Osteoblast (primary cell): ENCODE measurements at places on chromosomes 2 and 18. TPM values are rescaled to one million over a fixed set of nuclear protein-coding genes. Genes with fewer than 3 reads are reported as not detected.

- no peaks in the 10 kb centered on the region for H3K36me3 ChIP-seq
- peaks cover 11% of the 10 kb centered on the region for H3K4me1 ChIP-seq
- DNase-seq, result no peak
- no peak overlapping the region for H3K4me3 ChIP-seq
- no peaks in the 10 kb centered on the region for H3K27me3 ChIP-seq
- H3K27ac ChIP-seq, result peak overlapping the region; percentile 6
Measured at GRCh38 chr2:163595028-163595427, 140.8 kb downstream of the FIGN start.

- no peak overlapping the region for H3K4me3 ChIP-seq
- no peak overlapping the region for H3K27ac ChIP-seq
- no peaks in the 10 kb centered on the region for H3K36me3 ChIP-seq
- peaks cover 31% of the 10 kb centered on the region for H3K4me1 ChIP-seq
- no peak for DNase-seq
Measured at GRCh38 chr2:20146401-20146800, 78.5 kb downstream of the SDC1 start.

DNA sequence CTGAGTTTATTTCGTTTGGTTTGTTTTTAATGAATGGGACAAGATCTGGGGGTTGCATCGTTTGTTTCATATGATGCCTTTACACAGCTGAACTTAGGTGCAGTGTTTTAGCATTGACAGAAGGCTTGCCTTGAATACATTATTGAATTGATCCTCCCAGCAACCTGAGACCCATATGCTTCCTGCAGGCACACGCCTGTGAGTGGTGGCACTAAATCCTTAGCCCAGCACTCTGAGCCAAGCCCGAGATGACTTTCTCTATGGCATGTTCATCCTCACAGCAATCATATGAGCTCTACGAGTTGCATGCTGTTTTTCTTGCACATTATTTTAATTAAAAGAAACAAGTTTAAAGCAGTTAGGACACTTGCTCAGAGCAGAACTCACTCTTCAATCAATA, 47.8 kb upstream of the AGAP1 start:
- no peak overlapping the region for H3K4me3 ChIP-seq
- H3K27ac ChIP-seq, result no peak overlapping the region
- peaks cover 2% of the 10 kb centered on the region for H3K4me1 ChIP-seq
- H3K27me3 ChIP-seq, result no peaks in the 10 kb centered on the region

GRCh38 chr2:167756446-167756845, 490.9 kb downstream of the STK39 start:
- no peak for DNase-seq
- H3K36me3 ChIP-seq, result no peaks in the 10 kb centered on the region
- no peak overlapping the region for H3K27ac ChIP-seq
- H3K4me1 ChIP-seq, result no peaks in the 10 kb centered on the region
- H3K4me3 ChIP-seq, result no peak overlapping the region

- H3K4me1 ChIP-seq, result no peaks in the 10 kb centered on the region
- H3K27me3 ChIP-seq, result no peaks in the 10 kb centered on the region
- no peak for DNase-seq
- no peak overlapping the region for H3K27ac ChIP-seq
- no peaks in the 10 kb centered on the region for H3K36me3 ChIP-seq
Measured at GRCh38 chr2:136319237-136319636, 201.3 kb upstream of the CXCR4 start.

GRCh38 chr2:147356157-147356556, 488.7 kb upstream of the ACVR2A start:
- H3K27ac ChIP-seq, result no peak overlapping the region
- no peaks in the 10 kb centered on the region for H3K36me3 ChIP-seq
- no peak overlapping the region for H3K4me3 ChIP-seq
- no peaks in the 10 kb centered on the region for H3K4me1 ChIP-seq
- H3K27me3 ChIP-seq, result no peaks in the 10 kb centered on the region

DNA sequence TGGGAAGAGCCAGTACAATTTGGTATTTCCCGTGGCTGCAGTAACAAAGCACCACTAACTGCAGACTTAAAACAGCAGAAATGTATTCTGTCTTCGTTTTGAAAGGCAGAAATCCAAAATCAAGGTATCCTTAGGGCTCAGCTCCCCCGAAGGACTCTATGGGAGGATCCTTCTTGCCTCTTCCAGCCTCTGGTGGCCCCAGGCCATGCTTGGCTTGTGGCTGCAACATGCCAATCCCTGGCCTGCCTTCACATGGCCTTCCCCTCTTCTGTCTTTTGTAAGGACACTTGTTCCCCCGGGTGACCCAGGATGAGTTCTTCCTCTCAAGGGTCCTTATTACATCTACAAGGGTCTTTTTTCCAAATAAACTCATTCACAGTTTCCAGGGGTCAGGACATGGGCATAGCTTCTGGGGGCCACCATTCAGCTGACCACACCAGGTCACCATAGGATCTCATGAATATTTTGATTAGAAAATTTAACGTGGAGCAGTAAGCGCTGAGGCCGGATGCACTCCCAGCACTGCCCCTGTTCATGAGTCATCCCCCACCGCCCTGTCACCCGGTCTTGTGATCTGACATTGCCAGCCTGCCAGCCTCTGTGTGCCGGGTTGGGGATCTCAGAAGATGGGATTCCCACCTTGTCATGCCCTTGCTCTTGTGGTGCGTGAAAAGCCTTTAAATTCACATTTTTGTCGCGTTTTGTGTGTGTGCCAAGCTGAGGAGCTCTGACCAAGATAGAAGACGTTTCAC, 61.2 kb upstream of the B3GNT7 start:
- DNase-seq, result no peak
- no peak overlapping the region for H3K4me3 ChIP-seq
- H3K4me1 ChIP-seq, result no peaks in the 10 kb centered on the region
- H3K36me3 ChIP-seq, result peaks cover 18% of the 10 kb centered on the region
- no peak overlapping the region for H3K27ac ChIP-seq

GRCh38 chr2:176130957-176131847, 1.7 kb downstream of the HOXD8 start:
- peaks cover 5% of the 10 kb centered on the region for H3K36me3 ChIP-seq
- no peaks in the 10 kb centered on the region for H3K27me3 ChIP-seq
- H3K4me3 ChIP-seq, result peak overlapping the region; percentile 78
- peak; percentile 82 for DNase-seq
- H3K27ac ChIP-seq, result peak overlapping the region; percentile 56
- peaks cover 30% of the 10 kb centered on the region for H3K4me1 ChIP-seq

- H3K36me3 ChIP-seq, result no peaks in the 10 kb centered on the region
- H3K4me1 ChIP-seq, result no peaks in the 10 kb centered on the region
- H3K27ac ChIP-seq, result no peak overlapping the region
Measured at GRCh38 chr2:86012007-86012712, 93.5 kb downstream of the POLR1A start.

DNA sequence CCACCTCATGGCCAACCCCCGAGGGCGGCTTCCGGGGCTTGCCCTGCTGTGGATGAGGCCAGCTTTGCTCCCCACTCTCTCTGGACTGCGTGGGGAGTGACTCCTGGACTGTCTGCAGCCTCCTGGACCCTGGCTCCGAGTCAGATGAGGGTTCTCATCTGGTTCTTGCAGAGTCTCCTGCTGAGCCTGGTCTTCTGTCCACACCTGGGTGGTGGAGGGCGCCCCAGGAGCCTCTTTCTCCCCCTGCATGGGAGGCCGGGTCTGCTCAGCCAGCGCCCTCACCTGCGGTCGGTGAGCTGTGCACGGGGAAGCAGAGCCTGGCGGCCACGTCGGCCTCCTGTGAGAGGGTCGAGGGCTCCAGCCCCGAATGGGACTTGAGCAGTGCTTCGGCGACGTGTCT, 78.3 kb downstream of the RTP5 start:
- no peaks in the 10 kb centered on the region for H3K36me3 ChIP-seq
- peaks cover 2% of the 10 kb centered on the region for H3K4me1 ChIP-seq
- peaks cover 8% of the 10 kb centered on the region for H3K27me3 ChIP-seq
- H3K27ac ChIP-seq, result no peak overlapping the region
- DNase-seq, result peak; percentile 48

- H3K27ac ChIP-seq, result no peak overlapping the region
- no peak for DNase-seq
- no peaks in the 10 kb centered on the region for H3K4me1 ChIP-seq
- no peaks in the 10 kb centered on the region for H3K36me3 ChIP-seq
- H3K4me3 ChIP-seq, result no peak overlapping the region
- no peaks in the 10 kb centered on the region for H3K27me3 ChIP-seq
Measured at GRCh38 chr2:108074150-108074549, 87.8 kb downstream of the SLC5A7 start.

DNA sequence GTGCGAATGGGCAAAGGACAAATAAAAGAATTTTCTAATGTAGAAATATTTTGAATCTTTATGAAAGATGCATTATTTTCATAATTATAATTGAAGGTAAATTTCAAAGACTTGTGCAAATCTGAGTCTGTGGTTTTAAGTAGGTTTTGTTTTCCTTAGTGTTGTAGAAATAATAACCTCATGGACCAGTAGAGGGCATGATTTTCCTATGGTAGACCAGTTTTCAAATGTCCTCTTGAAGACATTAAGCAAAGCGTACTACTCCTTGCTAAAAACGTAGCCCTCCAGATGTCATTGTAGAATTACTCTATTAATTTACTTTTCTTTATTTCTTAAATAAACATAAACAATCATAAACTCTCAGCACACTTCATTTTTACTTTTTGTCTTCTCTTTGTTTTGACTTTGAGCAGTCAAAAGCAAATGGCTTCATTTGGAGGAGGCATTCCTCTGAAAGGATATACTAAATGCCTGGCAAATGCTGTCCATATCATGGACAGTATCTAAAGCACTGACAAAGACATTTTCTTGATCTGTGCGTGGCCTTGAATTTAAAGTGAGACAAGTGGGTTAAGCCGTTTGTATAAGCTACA, 85.8 kb upstream of the FAM237A start:
- H3K4me1 ChIP-seq, result peaks cover 3% of the 10 kb centered on the region
- H3K27me3 ChIP-seq, result no peaks in the 10 kb centered on the region
- H3K27ac ChIP-seq, result no peak overlapping the region
- DNase-seq, result no peak
- H3K36me3 ChIP-seq, result no peaks in the 10 kb centered on the region
- H3K4me3 ChIP-seq, result no peak overlapping the region

DNA sequence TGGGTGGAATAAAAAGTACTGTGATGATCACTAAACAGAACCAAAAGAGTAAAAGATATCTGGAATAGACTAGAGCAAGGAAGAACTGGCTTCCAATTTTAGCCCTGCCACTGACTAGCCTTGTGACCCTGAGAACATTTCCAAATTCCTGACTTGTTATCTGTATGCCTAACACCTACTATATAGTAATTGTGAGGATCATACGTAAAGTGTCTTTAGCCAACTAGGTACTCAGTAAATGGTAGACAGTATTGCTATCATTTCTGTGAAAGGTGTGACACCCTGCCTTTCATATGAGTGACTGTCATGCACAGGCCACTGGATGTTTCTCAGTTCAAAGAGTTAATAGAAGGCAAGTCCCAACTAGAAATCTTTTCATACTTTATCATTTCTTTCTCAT, 29.8 kb downstream of the CYTIP start:
- DNase-seq, result peak; percentile 13
- no peak overlapping the region for H3K27ac ChIP-seq
- H3K4me1 ChIP-seq, result no peaks in the 10 kb centered on the region

DNA sequence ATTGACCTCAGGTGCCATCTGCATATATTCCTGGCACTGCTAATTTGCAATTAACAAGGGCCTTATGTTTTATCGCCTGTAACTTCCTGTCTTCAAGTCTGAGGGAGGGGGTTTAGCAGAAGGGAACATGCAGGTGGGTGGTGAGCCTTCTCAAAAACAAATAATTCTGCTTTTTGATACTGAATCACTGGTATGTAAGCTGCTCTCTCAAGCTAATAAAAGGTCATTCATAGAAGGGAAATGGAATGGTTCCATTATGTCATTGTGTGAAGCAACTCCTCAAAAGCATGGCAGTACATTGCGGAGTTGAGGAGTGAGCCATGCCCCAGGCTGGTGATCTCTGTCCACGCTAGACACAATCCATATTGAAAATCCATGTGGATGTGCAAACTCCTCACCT, 414.8 kb upstream of the ID2 start:
- H3K36me3 ChIP-seq, result no peaks in the 10 kb centered on the region
- H3K4me1 ChIP-seq, result no peaks in the 10 kb centered on the region
- no peak overlapping the region for H3K27ac ChIP-seq
- H3K27me3 ChIP-seq, result no peaks in the 10 kb centered on the region
- H3K4me3 ChIP-seq, result no peak overlapping the region
- DNase-seq, result no peak

DNA sequence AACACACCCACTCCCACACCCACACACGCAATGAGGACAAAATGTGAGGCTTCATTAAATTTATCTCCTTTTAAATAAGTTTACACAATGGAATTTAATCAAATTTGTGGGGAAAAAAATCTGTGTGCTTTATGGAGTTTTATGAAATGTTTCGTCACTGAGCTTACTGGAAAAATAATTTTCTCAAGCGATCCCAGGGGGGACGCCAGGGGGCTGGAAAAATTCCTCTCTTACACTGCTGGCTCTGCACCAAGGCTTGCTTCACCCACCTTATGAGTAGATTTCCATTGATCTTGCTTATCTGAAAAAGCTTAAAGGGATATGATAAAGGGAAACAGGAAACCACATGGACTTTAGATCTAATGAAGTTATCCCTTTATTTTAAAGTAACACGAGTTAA, 95.5 kb downstream of the CABYR start:
- H3K36me3 ChIP-seq, result peaks cover 3% of the 10 kb centered on the region
- no peak overlapping the region for H3K27ac ChIP-seq
- H3K4me3 ChIP-seq, result no peak overlapping the region

GRCh38 chr2:129757915-129758783, 221.3 kb upstream of the RAB6C start:
- H3K36me3 ChIP-seq, result no peaks in the 10 kb centered on the region
- peak overlapping the region; percentile 39 for H3K4me3 ChIP-seq
- H3K27me3 ChIP-seq, result no peaks in the 10 kb centered on the region
- H3K4me1 ChIP-seq, result no peaks in the 10 kb centered on the region

- H3K4me3 ChIP-seq, result peak overlapping the region; percentile 90
- peak; percentile 95 for DNase-seq
- no peaks in the 10 kb centered on the region for H3K27me3 ChIP-seq
- H3K36me3 ChIP-seq, result peaks cover 34% of the 10 kb centered on the region
- peak overlapping the region; percentile 96 for H3K27ac ChIP-seq
Measured at GRCh38 chr2:28393114-28393836, 617 bp downstream of the FOSL2 start.

- no peak for DNase-seq
- H3K27ac ChIP-seq, result no peak overlapping the region
- no peaks in the 10 kb centered on the region for H3K27me3 ChIP-seq
- no peaks in the 10 kb centered on the region for H3K36me3 ChIP-seq
Measured at GRCh38 chr2:76446872-76447271, 736.2 kb upstream of the GCFC2 start.

- H3K27me3 ChIP-seq, result no peaks in the 10 kb centered on the region
- DNase-seq, result no peak
- no peak overlapping the region for H3K4me3 ChIP-seq
- H3K27ac ChIP-seq, result peak overlapping the region; percentile 60
- H3K4me1 ChIP-seq, result peaks cover 45% of the 10 kb centered on the region
Measured at GRCh38 chr2:226888378-226888965, 52.6 kb downstream of the RHBDD1 start.

Gene STPG4
- 0.59 and 0.72 TPM in 2 replicates for total RNA-seq

Gene GPR55
- not detected in 2 replicates for total RNA-seq

Gene CHST9
- total RNA-seq, result not detected in 2 replicates

Gene ANKRD53
- 0.88 and 1.1 TPM in 2 replicates for total RNA-seq

Gene ACVR2A
- total RNA-seq, result 36.8 and 39.4 TPM in 2 replicates

Gene OR6B2
- not detected in 2 replicates for total RNA-seq

Gene RUFY4
- total RNA-seq, result not detected in 2 replicates

Gene CPS1
- 21.7 and 24.2 TPM in 2 replicates for total RNA-seq

Gene MC4R
- total RNA-seq, result under 0.01 TPM in 1 of 2 replicates, not detected in the other
